Stimulated activated CD4-positive, alpha-beta T cell treated with anti-CD3 and anti-CD28 coated beads, TNF-alpha, amount 100 ng/mL, for 24 hours (primary cell): ENCODE measurements at places on chromosomes 6 and 20.

- DNase-seq, result no peak
Measured at GRCh38 chr6:154484942-154485341, 25.5 kb downstream of the CNKSR3 start.

GRCh38 chr6:5676701-5677100 is 330.0 kb downstream of the NRN1 start:
- DNase-seq, result no peak

DNA sequence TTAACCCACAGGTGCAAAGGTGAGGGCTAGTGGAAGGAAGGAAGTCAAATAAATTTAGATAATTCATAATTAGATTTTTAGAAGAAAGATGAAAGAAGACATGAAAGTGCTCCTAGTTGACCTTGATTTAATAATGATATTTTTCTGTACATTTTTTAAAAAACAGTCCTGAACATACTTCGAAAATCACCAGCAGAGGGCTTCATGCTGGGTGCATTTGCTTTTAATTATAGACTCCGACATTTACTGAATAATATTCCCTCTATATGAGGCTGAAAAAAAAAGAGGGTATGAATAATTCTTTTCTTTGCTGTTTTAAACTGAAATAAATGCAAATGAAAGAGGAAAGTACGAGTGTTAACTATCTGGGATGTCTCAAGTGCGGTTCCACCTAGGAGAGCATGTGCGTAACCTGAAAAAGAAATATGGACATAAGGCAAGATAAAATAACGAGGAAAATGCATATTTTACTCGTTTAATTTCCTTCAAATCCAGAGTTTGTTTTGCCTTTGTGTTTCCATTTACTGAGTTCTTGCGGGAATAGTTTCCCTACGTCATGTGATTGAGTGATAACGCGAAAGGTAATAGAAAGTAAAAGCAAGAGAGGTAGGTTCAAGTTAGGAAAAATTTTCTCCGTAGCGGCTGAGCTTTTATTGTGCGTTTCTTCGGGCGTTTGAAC is 3.1 kb upstream of the TFAP2B start:
- no peak for DNase-seq

DNA sequence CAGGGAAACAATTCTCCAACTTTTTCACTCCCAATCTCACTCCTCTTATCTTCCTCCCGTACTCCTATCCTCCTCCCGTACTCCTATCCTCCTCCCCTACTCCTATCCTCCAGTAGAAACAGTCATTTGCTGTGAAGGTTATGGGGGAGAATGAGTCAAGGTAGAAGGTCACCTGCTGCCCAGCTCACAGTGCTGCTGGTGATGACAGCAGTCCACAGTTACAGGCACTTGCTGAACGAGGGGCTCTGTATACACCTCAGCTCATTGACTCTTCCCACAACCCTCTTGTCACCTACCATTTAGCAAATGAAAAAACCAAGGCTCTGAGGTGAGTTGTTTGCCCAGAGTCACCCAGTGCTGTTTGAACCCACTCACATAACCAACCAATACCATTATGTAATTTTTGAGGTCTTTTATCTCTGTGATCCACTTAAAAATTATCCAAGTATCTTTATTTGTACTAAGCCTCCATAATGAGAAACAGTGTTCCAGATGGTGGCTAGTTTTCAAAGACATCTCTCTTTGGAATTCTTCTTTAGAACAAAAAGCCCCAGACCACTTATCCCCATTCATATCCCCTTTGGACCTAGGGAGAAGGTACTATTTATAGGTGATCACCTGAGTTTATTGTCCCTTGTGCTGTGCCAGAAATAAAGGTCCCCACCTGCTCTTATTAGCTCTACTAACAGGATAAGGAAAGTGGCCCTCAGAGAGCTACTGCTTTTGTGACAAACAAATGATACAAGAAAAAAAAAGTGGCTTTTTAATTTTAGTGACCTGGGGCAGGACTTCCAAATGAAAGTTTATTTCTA is 53.2 kb downstream of the PTPN1 start:
- no peak for DNase-seq

GRCh38 chr6:46044881-46045617 is 29.4 kb upstream of the CLIC5 start:
- no peak for DNase-seq

DNA sequence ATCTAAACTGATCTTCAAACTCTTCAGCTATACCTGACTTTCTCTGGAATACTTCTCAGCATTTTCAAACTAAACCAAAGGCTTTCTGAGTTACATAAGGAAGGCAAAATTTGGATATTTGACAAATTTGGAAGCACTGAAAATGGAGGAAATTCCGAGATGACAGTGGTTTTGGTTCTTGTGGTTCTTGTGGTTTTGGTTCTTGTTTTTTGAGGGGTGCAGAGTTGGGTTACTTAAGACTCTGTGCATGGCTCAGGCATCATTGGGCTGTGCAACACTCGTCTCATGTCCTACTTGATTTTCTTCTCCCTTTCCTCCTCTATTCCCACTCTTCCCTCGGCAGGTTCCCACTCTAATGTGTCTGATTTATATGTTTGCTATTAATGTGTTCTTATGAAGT is 78.0 kb downstream of the SLC22A3 start:
- DNase-seq, result no peak

DNA sequence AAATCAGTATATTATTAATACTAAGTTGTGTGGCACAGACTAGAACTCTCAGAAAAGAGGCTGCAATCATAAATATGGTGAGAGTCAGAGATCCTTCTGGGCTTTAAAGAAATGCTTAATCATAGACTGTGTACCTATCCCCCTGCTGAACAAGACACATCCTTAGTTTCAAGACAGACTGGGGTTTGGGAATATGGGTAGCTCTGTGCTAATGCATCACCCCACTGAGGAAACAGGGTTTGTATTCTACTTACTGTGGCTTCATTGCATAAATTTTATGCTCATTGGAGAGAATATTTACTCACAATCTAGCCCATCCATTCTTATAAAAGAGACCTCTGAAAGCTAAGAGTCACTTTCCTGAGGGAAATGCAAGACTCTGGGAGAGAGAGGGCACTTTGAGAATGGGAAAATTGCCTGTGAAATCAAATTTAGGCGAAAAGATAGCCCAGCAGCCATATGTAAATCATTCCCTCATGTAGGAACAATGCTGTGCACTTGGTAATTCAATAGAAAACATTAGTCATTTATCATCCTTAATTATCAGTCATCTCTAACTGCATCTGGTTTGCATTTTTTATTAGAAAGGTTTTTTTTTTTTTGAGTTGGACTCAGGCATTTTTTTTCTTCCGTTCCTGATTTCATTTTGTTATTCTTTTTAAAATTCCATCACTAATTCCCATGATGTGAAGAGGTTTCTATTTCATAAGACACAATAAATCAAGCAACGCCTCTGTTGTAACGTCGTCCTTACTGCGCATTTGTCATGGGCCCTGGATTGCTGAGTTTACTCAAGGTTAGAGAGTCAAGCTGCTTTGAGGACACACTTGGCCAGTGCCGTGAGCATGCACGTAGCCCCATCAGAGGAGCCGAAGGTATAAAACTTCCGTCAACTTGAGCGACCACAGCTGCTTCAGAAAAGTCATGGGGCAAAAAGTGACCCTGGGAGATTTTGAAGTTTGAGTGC is 91.8 kb downstream of the TRMT11 start:
- DNase-seq, result no peak

- DNase-seq, result no peak
Measured at GRCh38 chr6:43977404-43978111, 149.7 kb downstream of the MRPL14 start.

DNA sequence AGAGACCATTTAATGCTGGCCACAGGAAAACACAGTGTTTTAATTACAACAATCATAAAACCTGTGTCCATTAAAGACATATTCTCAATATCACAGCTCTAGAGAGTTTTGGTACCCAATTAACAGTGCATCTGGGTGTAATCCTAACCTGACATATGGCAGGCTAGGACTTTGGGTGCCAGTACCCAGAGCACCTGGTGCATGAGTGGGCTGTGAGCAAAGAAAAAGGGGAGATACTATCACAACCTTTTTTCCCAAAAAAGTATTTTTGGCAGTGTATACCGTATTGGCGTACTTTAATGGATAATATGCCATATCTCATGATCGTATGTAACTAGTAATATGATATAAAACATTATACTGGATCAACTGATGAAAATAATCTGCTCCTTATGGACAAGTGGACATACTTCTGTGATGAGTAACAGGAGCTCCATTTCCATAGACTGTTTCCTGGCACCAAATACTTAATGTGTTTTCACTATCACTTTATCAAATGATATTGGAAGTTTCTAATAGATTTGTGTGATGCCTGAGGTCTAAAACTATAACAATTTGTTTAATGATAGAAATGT is 91.7 kb downstream of the COL19A1 start:
- DNase-seq, result no peak

DNA sequence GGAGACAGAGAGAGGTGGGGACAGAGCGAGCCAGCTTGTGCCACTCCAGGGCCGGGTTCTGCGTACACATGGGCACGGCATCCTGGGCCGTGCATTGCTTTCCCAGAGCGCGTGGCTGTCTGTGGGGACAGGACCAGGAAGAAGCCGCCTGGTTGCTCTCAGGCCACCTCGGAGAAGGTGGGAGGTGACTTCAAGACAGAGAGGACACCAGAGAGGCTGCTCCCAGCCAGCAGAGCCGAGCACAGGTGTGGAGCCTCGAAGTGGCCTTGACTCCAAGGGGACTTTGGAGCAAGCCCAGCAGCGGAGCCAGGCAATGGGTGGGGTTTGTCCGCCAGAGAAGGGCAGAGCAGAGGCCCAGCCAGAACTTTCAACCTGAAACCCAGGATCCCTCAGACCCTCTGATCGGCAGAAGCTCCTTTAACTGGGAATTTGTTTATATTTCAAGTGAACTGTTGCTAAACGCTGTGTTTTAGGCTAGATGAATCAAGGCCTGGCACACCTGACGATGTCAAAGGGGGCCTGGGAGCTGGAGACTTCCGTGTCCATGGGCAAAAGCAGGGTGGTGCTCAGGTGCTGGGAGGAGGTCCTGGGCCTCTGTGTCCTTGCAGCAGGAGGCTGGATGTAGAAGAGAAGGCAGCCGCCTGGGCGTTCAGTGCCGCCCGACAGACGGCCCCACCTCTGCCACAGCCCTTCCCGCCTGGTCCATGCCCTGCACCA is 262.1 kb downstream of the DLL1 start:
- DNase-seq, result no peak

- DNase-seq, result no peak
Measured at GRCh38 chr6:6758915-6759654, 170.6 kb downstream of the LY86 start.

- DNase-seq, result no peak
Measured at GRCh38 chr6:116948533-116949304, 71.7 kb downstream of the RFX6 start.

DNA sequence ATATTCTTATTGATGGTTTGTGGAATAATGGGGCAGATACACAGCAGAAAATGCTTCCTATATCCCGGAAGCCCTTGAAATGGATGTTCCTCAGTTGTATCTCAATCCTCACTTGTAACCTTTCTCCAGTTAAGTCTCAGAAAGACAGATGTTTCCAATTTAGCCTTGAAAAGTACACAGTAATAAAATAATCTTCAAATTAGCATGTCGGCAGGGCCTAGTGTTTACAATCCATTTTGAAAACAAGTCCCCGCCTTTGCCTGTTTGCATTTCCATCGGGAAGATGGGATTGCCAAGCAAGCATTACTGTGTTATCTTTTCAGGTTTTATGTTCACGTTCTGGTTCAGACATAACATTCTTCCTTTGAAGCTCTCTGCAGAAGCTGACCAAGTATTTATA is 41.5 kb downstream of the SNRNP48 start:
- no peak for DNase-seq

DNA sequence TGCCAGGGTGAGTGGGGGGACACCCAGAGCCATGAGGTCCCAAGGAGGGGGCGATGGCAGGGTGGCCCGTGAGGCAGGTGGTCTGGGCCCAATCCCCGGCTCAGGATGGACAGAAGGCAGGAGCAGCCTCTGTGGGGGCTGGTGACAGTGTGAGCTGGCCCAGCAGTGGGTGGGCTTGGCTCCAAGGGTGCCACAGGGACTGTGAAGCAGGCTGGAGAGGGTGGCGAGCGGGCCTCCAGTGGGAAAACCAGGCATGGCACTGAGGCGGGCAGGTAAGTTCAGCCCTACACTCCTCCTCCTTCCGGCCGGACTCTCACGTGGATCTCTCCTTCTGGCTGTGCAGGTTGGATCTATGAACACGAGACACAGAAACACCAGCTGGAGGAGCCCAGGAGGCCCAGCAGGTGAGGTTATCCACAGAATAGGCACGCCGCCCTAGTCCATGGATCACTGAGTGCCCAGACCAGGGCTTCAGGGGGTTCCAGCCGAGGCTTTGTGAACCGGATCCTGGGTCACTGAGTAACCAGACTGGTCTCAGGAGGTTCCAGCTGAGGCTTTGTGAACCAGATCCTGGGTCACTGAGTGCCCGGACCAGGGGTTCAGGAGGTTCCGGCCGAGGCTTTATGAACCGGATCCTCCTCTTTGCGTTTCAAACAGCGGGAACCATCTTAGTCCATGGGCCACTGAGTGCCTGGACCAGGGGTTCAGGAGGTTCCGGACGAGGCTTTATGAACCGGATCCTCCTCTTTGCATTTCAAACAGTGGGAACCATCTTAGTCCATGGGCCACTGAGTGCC is 76.4 kb upstream of the BHLHE23 start:
- DNase-seq, result no peak

DNA sequence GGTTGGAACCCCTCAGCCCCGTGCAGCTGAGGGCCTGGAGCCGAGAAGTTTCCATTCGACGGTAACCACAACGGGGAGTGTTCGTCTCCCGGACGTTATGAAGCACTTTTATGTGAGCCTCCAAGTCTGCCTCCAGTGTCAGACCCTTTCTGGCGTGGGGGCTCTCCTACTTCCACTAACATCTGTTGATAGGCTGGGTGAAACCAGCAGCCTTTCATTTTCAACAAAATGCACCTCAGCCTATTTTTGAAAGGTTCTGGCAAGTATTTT is 257.4 kb downstream of the THBS2 start:
- no peak for DNase-seq

DNA sequence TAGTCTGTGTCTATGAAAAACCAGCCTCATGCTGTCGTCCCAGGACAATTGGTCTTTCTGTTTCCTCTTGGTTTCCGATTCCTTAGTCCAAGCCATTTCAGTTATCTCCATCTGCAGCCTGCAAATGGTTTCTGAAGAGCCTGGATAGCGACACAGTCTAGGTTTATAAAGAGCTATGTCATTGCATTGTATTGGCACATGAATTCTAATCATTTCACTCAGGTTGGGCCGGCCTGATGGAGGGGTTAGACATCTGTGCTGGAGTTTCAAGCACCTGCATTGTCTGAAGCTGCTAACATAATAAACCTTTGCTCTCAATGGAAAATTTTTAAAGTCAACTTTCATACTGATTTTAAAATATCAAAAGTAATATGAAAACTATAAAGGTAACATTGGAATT is 232.6 kb upstream of the MAP3K7 start:
- no peak for DNase-seq

- DNase-seq, result peak; percentile 20
Measured at GRCh38 chr20:41003143-41003935, 25.3 kb upstream of the TOP1 start.

GRCh38 chr6:50128420-50129005 is 78.8 kb upstream of the DEFB112 start:
- no peak for DNase-seq
